Activated T-cell treated with anti-CD3 and anti-CD28 coated beads, Interleukin-2, amount 50 U/mL, for 4 hours (primary cell): ENCODE measurements at places on chromosomes 13 and 19. TPM values are rescaled to one million over a fixed set of nuclear protein-coding genes. Genes with fewer than 3 reads are reported as not detected.
A peak's percentile ranks its signal among the peaks of the same experiment; 100 is the strongest.

GRCh38 chr13:30843548-30843947, 62.5 kb upstream of the MEDAG start:
- DNase-seq = no peak

DNA sequence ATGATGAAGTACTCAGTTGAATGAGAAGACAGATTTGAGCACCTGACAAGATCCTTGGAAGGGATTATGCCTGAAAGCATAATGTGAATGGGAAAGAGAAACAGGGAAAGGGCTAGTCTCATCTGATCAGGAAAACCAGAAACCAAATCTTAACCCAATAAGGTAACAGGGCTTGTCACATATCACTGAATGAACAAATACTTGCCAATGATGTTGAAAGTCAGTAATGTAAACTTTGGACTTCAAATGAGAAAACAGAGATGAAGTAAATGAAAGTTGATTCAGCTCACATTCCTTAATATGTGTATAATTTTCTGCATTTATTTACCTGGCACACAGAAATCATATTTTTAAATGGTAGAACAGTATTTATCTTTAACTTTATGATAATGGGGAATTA, 480.0 kb downstream of the KCTD12 start:
- no peak for DNase-seq

- peak; percentile 76 for DNase-seq
These were observed at the start of gene ZNF581 for GRCh38 chr19:55643003-55643886. Gene ZNF581, plus strand, starts transcription at chr19:55643649. Its CDS starts 923 bp downstream, at chr19:55644572.

DNA sequence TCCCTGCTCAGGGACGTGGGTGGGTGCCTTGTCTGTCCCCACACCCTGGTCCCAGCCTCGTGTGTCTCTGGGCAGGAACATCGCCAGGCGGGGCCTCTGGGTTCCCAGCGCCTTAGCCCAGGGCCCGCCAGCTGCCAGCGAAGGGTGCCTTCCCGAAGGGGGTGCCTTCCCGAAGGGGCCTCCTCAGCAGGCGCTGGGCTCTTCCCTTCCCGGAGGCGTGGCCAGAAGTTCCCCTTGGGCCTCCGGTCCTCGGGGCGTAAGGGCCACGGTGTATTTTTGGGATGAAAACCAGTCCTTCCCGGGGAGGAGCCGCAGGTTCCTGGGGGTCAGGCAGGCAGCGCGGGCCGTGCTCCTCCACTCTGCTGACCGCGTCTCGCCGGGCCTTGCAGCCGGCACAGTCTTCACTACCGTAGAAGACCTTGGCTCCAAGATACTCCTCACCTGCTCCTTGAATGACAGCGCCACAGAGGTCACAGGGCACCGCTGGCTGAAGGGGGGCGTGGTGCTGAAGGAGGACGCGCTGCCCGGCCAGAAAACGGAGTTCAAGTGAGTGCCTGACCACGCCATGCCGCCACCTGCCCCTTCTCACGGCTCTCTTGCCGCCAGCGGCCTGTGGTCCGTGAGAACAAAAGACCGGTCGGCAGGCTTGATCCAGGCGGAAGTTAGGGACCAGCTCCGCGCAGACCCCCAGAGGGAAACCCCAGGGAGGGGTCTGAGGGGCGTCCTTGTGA, 6.9 kb downstream of the BSG start:
- DNase-seq = no peak

DNA sequence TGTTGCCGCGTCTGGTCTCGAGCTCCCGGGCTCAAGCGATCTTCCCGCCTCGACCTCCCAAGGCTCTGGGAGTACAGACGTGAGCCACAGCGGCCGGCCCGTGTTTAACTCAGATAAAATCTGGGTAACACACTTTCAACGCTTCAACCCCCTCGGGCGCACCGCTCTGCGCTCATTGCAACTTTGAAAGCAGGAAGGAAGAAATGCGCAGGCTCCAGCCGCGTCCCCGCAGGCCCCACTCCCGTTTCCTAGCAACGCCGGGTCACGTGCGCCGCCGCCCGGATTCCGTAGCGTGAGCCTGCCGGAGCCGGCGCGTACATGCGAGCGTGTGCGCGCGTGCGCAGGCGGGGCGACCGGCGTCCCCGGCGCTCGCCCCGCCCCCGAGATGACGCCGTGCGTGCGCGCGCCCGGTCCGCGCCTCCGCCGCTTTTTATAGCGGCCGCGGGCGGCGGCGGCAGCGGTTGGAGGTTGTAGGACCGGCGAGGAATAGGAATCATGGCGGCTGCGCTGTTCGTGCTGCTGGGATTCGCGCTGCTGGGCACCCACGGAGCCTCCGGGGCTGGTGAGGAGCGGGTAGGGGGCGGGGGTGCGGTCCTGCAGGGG, at the start of gene BSG:
TSS of gene BSG (plus strand) at position 457 of the 603 bp plus-strand sequence. CDS start at position 496, 39 bp downstream.
- DNase-seq = peak; percentile 97

DNA sequence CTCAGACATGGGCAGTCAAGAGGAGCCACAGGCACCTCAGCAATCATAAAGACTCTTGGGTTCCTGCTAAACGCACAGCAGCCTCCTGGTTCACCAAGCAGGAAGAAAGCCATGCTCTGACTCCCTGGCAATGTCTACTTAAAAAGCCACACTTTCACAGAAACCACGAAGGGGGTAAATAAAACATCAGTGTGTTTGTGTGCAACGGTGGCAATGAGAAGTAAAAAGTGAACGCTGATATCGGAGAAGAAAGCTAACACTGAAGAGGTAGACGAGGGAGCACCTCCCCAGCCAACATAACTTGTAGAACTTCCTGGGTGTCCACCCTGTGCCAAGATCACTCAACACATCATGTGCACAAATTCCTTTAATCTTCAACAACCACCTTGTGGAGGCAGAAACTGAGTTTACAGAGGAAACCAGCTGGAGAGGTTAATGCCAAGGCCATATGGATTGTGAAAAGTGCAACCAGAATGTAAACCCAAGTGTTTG, 30.2 kb downstream of the HSPH1 start:
- DNase-seq = no peak

DNA sequence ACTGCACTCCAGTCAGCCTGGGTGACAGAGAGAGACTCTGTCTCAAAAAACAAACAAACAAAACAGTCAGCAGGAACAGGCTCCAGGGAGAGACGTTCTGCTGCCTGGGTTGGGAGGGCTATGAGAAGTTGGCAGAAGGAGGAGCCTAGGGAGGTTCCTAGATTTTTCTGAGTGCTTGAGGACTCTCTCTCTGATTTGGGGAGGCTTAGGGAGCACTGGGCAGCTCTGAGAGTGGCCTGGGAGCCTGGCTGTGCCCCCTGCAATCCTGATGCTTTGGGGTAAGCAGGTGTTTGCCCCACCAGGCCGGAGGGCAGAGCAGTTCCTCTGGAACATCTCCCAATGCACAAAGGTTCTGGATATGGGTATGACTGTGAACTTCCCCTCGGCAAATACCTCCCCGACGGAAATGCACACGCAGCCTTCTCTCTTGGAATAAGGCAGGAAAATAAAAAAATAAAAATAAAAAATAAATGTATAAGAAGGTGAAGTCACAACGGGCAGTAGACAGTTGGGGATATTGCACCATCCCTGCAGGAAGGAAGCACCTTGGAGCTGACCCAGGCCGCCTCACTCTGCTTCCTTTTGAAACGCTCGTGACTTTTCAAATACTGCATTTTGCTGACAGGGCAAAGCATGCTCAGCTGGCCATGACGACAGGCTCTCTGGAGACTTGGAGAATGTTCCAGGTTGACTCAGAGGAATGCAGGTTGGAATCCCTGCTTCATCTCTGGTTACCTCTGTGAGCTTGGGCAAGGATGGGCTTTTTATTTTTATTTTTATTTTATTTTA, 26.5 kb upstream of the HOMER3 start:
- DNase-seq = no peak

DNA sequence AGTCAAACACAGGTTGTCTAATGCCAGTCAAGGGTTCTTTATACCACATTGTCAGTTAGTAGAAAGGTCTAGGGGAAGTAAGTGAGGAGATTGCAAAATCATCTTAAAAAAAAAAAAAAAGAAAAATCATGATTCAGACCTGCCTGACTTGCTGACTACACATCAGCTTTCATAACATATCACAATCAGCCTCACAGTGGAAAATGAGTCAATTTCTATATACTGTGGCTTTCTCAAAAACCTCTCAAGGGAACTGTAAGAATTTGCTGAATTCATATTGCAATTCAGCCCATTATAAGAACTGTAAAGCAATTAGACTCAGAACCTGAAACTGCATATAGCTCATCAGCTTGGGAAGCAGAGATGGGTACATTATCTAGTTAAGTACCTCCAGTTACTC, 75.3 kb upstream of the GPC6 start:
- DNase-seq = no peak

- no peak for DNase-seq
These were observed 17.2 kb upstream of the USPL1 start for GRCh38 chr13:30600496-30600895.

- DNase-seq = no peak
These were observed 46.8 kb downstream of the EFNB2 start for GRCh38 chr13:106488686-106489085.

DNA sequence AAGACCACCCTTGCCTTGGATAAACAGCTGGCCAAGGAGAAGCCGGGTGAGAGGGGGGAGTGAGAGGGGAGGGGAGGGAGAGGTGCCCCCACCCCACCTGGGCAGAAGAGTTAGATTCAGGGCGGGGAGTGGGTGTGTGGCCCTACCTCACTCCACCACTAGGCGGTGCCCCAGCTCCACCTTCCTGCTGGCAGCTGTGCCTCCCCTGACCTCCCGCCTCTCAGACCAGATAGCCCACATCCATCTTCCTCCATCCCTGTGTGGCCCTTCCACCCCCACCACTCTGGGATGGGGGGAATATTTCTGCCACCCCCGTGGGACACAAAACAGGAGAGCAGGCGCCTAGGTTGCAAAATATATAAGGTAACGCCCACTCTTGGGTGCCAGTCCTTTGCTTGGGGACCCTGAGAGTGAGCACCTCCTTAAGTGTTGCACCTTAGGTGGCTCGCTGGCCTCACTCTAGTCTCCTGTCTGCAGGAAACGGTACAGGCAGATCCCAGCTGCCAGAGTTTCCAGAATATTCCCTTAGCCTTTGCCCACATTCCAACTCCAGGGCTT, 13.8 kb upstream of the EHD2 start:
- peak; percentile 47 for DNase-seq

DNA sequence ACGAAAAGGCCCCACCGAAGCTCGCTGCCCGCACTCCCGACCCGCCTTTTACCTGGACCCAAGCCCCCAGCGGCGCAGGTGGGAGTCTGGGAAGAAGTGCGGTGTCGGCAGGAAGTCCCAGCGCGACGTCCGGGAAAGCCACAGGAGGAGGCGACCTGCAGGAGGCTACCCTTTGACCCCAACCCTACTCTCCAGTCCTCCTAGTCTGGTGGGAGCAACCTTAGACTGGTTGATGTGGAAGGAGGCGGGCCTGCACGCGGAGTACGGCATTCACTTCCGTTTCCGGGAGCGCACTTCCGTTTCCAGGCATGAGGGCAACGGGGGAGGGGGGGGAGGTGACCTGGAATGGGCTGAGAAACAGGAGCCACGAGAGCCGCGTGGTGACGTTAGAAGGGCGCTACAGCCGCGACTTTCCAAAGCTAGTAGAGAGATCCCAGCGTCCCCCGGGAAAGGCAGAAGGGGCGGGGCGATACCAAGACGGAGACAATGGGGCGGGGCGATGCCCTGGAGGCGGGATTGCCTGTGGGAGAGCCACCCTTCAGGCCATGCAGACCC, 28.5 kb downstream of the ZNF266 start:
- peak; percentile 10 for DNase-seq

- DNase-seq = no peak
These were observed 171.6 kb upstream of the IPO5 start for GRCh38 chr13:97781891-97782305.

DNA sequence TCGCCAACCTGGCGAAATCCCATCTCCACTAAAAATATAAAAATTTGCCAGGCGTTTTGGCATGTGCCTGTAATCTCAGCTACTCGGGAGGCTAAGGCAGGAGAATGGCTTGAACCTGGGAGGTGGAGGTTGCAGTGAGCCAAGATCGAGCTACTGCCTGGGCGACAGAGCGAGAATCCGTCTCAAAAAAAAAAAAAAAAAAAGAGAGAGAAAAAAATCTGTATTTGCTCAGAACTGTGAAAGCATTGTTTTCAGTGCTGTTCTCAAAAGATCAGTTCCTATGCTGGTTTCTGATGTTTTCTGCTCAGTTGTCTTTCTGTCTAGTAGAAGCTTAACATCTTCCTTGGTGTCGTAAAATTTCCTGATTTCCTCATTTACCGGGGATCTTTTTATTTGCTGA, 2.5 kb downstream of the SF3A2 start:
- no peak for DNase-seq

DNA sequence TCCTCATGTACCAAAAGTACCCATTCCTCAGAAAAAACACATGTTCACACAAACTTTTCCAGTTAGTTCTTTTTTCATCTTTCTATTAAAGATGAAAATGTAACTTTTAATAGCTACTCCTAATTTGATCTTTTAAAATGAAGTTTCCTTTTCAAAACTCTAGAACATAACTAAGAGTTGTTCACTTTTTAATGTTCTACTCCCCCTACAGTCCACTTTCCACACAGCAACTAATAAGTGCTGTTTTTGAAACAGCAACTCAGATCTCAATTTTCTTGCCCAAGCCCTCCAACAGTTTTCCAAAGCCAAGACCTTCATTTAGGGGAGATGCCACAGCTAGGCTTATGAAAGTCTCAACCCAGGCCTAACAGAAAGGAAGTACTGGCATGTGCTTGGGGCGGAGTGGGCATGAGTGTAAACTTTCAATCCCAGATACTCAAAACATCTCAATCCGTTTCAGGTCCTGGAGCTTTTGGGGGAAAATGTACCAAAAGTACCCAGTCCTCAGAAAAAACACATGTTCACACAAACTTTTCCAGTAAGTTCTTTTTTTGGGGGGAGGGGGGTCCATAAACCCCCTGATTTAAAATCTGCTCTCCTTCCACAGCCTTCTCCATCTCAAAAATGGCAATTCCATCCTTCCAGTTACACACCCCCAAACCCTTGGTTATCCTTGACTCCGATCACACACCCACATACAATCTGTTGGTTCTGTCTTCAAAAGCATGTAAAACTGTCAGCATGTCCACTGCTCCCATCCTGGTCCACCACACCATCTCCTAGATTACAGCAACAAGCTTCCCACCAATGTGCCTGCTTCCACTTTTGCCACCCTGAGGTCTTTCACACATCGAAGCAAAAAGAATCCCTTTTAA, 2.0 kb downstream of the FBL start:
- DNase-seq = no peak

GRCh38 chr13:76715621-76716020, 170.6 kb downstream of the KCTD12 start:
- DNase-seq = no peak

- no peak for DNase-seq
These were observed 247.2 kb downstream of the TEX29 start for GRCh38 chr13:111567637-111568036.

- DNase-seq = peak; percentile 23
These were observed 48.9 kb downstream of the MYH14 start for GRCh38 chr19:50252111-50252886.

The RTBDN gene
- total RNA-seq = not detected

The NXNL1 gene
- total RNA-seq = not detected

The KL gene
- total RNA-seq = 0.38 TPM

The ZNF534 gene
- total RNA-seq = not detected

The TMEM238 gene
- 8.4 TPM for total RNA-seq

The CCL25 gene
- not detected for total RNA-seq

The GNG8 gene
- 2.4 TPM for total RNA-seq

The ZNF45 gene
- 5.7 TPM for total RNA-seq

The IGFL3 gene
- not detected for total RNA-seq
